ENCODE measurements at places on chromosomes 4 and X.

DNA sequence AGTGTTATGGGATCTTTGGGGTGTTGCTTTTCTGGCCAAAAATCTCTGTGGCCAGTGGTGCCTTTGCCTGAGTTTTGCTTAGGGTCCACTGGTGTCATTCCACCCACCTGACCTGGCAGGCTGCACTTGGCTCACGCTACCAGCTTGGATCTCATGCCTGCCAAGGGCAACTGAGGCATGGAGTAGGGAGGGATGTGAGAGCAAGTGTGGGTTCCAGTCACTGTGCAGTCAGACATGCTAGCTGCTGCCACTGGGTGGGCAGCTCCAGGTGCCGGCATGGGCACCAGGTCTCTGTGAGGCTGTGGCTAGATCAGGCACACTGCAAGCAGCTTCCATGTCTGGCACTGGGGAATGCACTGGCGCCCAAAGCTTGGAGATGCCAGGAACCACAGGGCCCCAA, 424.1 kb downstream of the PRR32 start:
- no peak for DNase-seq

GRCh38 chr4:11966782-11967181, 538.1 kb upstream of the HS3ST1 start:
- no peak for DNase-seq

DNA sequence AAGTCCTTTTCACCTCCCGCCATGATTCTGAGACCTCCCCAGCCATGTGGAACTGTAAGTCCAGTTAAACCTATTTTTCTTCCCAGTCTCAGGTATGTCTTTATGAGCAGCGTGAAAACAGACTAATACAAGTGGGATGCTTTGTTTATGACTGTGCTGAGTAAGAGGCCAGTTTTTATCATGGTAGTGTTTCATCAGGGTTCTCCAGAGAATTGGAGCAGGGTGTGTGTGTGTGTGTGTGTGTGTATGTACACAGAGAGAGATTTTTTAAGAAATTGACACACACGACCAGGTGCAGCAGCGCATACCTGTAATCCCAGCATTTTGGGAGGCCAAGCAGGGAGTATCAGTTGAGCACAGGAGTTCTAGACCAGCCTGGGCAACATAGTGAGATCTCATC, 34.6 kb upstream of the SLC2A9 start:
- DNase-seq, result no peak

DNA sequence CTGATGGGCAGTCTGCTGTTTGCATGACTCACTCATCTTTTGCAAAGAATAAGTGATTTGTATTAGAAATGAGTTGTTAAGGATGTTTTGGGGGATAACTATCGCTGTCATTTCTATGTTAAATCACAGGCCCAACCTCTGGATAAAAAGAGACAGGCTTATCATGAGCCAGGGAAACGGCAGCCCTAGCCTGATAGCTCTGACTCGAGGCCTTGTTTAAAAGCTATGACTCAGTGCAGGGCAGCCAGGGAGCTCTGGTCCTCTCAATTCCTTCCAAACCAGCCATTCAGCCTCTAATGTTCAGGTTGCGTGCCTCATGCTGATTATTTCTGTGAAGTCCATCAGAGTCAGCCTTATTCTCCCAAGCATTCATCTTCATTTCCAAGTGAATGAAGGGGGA, 305.9 kb upstream of the HAND2 start:
- no peak for DNase-seq
